ENCODE measurements at places on chromosomes 3 and 15.

GRCh38 chr3:42575137-42575741, 6.5 kb downstream of the SEC22C start:
- DNase-seq, result no peak

GRCh38 chr3:72041511-72041910, 256.6 kb upstream of the PROK2 start:
- no peak for DNase-seq

DNA sequence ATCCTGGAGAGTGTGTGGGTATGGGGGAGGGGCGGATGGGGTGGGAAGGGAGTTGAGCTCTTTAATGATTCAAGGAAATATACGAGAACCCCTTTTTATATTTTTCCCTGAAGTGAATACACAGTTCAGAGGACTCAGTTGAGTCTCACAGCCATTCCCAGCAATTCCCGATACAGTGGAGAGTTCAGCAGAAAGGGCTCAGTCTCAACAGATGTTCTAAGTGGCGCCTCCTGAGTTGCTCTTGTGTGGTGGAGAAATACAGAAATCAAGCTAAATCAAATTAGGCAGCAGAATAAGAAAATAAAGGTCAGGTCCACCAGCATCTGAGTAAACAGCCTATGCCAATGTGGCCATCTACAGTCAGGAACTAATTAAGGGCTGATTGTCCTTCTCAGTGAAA, 372.1 kb downstream of the NR2F2 start:
- DNase-seq, result no peak

DNA sequence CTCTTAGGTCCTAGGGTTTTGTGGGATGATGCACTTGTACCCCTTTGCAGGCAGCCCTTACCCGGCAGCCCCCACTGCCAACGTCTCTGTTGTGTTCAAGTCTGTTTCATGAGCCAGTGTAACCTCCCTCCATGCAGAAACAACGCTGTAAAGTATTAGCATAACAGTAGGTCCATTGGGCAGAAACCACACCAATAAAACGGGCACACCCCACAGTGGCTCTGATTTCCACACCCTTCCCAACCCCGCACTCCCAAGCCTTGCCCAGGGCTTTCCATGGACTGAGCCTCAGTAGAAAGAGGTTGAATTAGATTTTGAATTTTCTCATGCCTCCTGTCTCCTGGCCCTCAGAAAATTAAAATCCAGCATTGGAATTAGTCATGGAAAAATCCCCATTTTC, 124.5 kb downstream of the CACNA1D start:
- no peak for DNase-seq

GRCh38 chr3:147360646-147361453, 45.5 kb downstream of the ZIC4 start:
- DNase-seq, result no peak

- DNase-seq, result no peak
Measured at GRCh38 chr15:71115567-71116351, 488 bp downstream of the THSD4 start.

DNA sequence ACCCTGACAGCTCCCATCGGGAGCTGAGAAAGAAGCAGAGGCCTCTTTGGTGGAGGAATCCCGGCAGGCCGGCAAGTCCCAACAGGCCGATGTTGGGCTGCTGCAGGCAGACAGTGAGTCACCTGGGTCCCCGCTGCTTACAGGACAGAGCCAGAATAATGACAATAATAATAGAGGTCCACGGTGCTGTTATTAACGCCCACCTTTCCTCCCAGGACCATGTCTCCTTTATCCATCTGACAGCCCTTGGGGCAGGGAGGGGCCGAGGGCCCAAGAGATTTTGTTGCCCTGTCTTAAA, 29.3 kb upstream of the MAGEF1 start:
- peak; percentile 75 for DNase-seq

DNA sequence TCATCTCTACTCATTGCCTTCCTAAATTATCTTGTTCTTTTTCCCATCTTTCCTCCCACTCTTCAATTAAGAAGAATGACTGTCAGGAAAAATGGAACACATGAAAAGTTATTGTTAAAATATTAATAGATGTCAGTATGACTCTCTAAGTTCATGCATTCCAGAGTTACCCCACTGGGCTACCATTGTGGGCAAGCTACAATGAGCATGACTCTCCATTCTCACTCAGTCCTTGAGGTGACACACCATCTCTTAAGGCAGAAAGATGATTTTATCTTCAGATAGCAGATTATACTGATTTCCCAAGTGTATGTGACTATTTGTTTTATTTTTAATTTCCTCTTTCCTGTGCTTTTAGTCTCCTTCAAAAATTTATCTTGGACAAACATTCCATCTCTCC, 144.3 kb downstream of the ALCAM start:
- DNase-seq, result no peak

DNA sequence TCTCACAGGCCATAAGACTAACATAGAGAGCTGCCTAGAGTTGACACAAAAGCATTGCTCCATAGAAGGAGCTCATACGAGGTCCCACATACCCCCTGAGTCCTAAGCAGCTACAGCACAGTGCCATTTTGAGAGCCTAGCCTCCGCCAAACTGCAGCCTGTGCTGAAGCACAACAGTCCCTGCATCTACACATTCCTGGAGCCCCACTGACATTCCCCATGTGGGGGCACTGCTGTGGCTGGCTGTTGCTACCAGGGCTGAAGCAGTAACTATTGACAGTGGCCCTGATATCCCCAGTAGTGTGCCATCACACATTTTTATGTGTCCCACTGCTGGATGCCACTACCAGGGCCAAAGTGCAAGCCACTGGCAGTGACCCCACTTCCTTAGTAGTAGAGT, 80.3 kb downstream of the CERS3 start:
- DNase-seq, result no peak

DNA sequence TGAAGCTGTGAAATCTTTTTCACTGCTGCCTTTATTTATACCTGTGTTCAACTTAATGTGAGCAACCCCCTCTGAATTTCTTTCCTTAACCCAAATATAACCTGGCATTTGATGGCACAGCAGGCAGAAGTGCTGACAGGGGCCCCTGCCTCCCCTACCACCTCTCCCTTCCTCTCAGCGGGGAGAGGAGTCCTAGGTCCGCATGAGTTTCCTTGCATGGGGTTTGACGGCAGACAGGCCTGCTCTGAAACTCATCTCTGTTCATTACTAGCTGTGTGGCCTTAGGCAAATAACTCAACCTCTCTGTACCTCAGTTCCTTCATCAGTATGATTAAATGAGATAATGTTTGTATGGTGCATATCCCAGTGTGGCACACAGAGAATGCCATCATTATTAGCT, 79.7 kb downstream of the SEC22A start:
- DNase-seq, result no peak

DNA sequence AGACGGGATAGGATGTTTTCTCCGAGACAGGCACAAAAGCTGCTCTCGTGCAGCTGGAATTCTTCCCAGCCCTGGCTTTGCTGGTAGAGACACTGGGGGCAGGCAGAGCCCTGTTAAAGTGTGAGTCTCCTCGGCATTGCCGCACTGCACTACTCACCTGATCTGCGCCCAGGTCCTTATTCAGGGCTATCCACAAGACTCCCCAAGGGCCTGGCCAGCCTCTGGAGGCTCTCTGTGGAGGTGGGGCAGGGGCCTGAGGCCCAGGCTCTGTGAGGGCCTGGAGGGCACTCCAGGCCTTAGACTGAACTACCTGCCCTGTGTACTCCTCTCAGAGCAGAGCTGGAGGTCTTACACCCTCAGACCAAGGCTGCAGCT, 48.4 kb downstream of the KY start:
- DNase-seq, result no peak

GRCh38 chr3:151430821-151431484, 29.9 kb downstream of the IGSF10 start:
- no peak for DNase-seq

DNA sequence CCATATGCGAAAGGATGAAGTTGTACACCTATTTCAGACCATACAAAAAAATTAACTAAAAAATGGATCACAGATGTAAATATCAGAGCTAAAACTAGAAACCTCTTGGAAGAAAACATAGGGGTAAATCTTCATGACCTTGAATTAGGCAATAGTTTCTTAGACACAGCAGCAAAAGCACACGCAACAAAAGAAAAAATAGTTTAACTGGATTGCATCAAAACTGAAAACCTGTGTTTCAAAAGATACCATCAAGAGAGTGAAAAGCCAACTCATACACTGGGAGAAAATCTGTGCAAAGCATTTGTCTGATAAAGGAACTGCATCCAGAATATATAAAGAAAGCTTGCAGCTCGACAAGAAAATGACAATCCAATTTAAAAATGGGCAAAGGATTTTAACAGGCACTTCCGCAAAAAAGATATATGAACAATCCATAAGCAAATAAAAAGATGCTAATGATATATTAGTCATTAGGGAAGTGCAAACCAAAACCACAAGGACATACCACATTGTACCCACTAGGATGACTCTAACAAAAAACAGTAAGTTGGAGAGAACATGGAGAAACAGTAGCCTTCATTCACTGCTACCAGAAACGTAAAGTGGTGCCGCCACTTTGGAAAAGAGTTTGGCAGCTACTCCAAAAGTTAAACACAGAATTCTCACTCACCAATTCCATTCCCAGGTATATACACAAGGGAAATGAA, 263.1 kb downstream of the ADAMTS17 start:
- DNase-seq, result peak; percentile 56

- DNase-seq, result peak; percentile 16
Measured at GRCh38 chr3:100650651-100651619, 41.5 kb downstream of the ADGRG7 start.

GRCh38 chr3:46681856-46682540, 11.5 kb downstream of the ALS2CL start:
- DNase-seq, result no peak

- no peak for DNase-seq
Measured at GRCh38 chr15:92812271-92812670, 87.9 kb upstream of the CHD2 start.

GRCh38 chr3:29525254-29525881, 244.5 kb downstream of the RBMS3 start:
- DNase-seq, result no peak

DNA sequence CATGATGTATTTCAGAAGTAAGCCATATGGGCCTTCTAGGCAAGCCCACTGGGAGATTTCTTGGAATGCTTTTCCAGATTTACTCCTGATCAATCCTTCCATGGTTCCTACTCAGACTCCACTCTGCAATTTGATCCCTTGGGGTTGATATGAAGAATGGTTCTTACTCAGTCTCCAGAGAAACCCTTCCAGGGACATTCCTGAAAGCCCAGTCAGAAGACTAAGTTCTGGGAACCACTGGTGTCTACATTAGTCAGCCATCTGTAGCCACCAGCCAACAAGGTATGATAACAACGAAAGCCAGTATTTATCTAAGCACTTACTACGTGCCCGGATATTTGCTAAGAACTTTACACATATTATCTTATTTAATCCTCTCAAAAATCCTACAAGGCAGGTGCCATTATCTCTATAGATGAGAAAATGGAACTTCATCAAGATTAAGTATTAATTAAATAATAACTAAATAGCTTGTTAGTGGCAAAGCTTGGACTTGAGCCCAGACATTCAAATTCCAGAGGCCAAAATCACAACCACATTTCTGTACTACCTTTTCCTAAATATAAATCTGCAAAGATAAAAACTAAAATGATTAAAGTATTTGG, 32.7 kb downstream of the ZNF385D start:
- peak; percentile 89 for DNase-seq

DNA sequence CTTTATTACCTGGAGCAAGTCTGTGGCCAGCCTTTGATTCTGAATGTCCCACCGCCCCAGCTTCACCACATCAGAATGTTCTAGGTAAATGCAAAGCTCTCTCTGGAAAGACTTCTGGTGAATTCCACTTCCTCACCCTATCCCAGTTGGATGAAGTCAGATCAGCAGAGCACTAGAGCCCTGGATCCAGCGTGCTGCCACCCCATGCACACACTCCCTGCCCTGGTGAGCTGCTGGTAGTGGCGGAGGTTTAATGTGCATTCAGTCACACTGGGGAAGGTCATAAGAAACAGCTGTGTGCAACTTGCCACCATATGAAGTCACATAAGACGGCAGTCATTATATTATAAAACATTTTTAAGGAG, 16.3 kb upstream of the SLC41A3 start:
- no peak for DNase-seq

GRCh38 chr3:188950832-188951489, 220.8 kb upstream of the TPRG1 start:
- peak; percentile 78 for DNase-seq

DNA sequence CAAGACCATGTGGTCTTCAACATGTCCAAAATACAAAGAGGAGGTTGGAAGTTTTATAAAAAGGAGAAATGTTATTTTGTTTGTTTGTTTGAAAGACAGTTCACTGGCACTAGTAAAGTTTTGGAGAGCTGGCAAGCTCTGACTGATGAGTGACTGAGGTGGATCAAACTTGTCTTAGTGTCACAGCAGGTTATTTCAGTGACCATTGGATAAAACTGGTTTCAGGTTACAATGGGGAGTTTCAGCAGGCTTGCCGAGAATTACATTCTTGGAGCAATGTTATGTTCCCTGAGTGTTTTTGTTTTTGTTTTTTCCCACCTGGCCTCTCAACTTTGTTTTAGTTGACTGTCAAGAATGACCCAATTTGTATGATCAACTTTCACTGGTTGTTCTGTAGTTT, 414.5 kb upstream of the ARHGEF26 start:
- no peak for DNase-seq

DNA sequence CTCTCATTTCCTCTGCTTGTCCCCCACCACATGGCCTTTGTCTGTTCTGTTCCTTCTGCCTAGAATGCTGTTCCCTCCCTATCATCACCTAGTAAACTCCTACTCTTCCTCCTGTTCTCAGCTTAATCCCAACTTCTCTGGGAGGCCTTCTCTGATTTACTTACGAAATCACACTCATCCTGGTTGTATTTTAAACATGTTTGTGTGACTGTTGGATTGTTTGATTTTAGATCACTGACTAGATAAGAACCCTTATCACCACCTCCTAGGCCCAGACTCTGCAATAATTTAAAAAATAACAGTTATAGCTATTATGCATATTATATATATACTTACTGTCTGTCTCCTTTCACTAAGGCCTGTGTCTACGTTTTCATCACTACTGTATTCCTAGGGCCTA, 26.1 kb downstream of the ATP2B2 start:
- DNase-seq, result no peak

GRCh38 chr15:75738014-75738646, 25.5 kb upstream of the CSPG4 start:
- no peak for DNase-seq

- DNase-seq, result no peak
Measured at GRCh38 chr3:112459750-112460149, 39.5 kb downstream of the BTLA start.

GRCh38 chr15:67601073-67601472, 58.6 kb downstream of the MAP2K5 start:
- no peak for DNase-seq

GRCh38 chr3:9779721-9780457, 10.1 kb upstream of the CAMK1 start:
- DNase-seq, result no peak

GRCh38 chr15:39730552-39730951, 52.1 kb downstream of the FSIP1 start:
- DNase-seq, result no peak

GRCh38 chr3:129697229-129697969, 90.9 kb upstream of the PLXND1 start:
- no peak for DNase-seq

DNA sequence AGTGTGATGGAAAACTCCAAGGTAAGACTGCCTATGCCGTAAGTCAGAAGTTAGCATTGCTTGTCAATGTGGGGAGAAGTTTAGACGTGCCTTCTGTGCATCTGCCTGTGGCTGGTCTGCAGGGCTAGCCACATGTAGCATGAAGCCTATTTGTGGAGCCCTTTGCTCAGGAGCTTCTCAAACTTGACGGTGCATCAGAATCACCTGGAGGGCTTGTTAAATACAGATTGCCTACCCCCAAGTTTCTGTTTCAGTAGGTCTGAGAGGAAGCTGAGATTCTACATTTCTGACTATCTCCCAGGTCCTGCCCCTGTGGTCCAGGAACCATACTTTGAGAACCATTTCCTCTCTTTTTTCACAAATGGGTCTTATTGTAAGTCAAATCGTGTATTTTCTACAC, 292.1 kb upstream of the TPM1 start:
- DNase-seq, result no peak
